ENCODE measurements at places on chromosomes 2 and 18.

DNA sequence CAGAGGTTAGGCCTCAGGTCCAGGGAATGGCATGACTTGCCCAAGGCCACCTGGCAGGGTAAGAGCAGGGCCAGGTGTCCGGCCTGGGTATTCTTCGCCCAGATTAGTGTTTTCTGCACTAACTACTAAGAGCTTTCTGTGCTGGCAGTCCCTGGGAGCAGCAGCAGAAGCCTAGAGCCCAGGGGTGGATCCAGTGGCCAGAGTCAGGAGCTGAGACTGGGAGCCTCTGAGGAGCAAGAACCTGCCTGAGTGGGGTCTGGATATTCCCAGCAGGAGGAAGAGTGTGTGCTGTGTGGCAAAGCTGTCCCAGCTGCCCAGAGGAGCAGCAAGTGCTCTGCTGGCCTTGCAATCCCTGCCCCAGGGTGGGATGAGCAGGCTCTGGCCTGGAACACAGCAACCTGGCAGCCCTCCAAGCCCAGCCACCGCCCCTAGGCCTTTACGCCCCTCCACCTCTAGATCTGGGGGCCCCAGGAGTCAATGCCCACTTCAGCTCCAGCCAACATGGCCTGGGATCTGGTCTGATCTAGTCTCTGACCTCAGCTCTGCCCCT is 30.7 kb upstream of the GPAT2 start:
- DNase-seq: no peak

DNA sequence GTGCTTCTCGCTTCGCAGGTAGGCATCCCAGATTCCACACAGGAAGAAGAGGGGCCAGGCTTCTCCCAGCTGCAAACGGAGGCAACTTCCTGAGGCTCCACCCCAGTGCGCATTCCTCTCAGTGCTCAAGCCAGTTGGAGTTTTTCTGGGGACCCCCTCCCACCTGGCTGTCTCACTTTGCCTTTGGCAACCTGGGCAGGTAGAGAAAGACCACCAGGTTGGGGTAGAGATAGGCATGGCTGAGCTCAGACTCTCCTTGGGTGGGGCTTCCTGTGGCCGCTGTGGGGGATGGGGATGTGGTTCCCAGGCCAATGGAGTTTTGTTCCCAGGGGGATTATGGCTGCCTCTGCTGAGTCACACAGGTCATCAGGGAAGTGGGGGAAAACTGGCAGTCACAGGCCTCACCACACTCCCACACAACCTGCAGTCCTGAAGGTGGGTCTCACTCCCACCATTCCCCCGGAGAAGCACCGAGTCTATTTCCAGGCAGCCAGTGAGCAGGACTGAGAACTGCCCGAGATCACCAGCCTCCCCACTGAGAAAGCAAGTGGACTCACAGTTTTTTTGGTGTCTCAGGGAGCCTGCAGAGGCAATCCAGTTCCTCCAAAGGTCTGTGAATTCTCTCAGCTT is 38.1 kb downstream of the SLC39A10 start:
- DNase-seq: no peak

GRCh38 chr2:27290549-27290948 is 8.3 kb downstream of the TRIM54 start:
- DNase-seq: no peak

- no peak for DNase-seq
Measured at GRCh38 chr2:15991231-15991630, 50.9 kb downstream of the MYCN start.

DNA sequence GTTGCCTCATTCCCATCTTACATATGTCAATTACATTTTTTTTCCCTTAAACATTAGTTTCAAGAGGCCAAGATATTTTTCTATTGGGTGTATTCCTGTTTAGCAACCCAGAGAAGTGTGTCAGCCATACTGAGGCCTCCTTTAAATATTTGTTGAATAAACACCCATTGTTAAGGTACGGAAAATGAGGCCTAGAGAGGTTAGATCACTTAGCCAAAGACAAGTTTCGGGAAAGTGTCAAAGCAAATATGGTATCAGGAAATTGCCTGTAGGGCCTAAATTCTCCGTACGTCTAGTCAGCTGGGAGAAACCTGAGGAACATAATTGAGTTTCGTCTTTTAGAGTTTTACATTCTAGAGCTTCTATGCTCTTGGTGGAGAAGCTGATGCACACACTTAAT is 1138.3 kb downstream of the DPP10 start:
- no peak for DNase-seq

DNA sequence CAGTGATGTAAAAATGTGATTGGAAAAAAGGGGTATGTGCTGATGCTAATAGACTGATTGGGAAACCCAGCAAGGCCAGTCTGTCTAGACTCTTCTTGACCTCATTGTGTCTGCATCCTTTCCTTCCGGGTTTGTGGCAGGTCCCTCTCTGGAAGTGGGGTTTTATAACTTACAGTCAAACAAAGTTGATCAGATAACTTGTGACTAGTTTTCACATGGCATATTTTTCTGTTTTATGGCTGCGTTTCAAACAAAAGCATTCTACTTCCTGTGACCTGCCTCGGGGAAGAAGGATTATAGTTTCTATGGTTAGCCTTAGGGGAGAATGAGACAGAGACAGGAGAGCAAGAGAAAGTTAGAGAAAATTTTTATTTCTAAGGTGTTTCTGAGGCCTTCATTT is 188.7 kb upstream of the HNMT start:
- DNase-seq: no peak
